Regular cardiac myocyte (primary cell): ENCODE measurements at places on chromosomes 6 and 20. TPM values are rescaled to one million over a fixed set of nuclear protein-coding genes. Genes with fewer than 3 reads are reported as not detected.

Gene FAM229B
- total RNA-seq, result 28.4 and 33.8 TPM in 2 replicates

Gene CST4
- 0.77 and 1.7 TPM in 2 replicates for total RNA-seq

Gene PROCR
- total RNA-seq, result 85.3 and 244 TPM in 2 replicates

Gene AKAP12
- total RNA-seq, result 185 and 198 TPM in 2 replicates

Gene REPS1
- total RNA-seq, result 32.8 and 34.4 TPM in 2 replicates

Gene MAP3K4
- 19.2 and 26.3 TPM in 2 replicates for total RNA-seq

Gene MDFI
- 1.3 and 2.8 TPM in 2 replicates for total RNA-seq

Gene CENPQ
- total RNA-seq, result 7.0 and 12.7 TPM in 2 replicates

Gene HNF4A
- total RNA-seq, result under 0.01 and 0.19 TPM in 2 replicates

Gene BCL2L1
- 83.4 and 88.5 TPM in 2 replicates for total RNA-seq

Gene MSH5
- total RNA-seq, result 4.4 and 5.4 TPM in 2 replicates

Gene PNISR
- 34.1 and 67.7 TPM in 2 replicates for total RNA-seq

Gene C6orf132
- 0.28 and 1.2 TPM in 2 replicates for total RNA-seq

Gene HLA-DRB5
- total RNA-seq, result 0.28 TPM in 1 of 2 replicates, not detected in the other

Gene PPP1R3G
- 1.7 and 8.7 TPM in 2 replicates for total RNA-seq

Gene PDE10A
- total RNA-seq, result 18.4 and 32.4 TPM in 2 replicates

Gene NELFE
- total RNA-seq, result 79.5 and 180 TPM in 2 replicates

Gene OPN5
- total RNA-seq, result not detected in 2 replicates

Gene IL17A
- not detected in 2 replicates for total RNA-seq

Gene TGIF2
- total RNA-seq, result 5.6 and 5.8 TPM in 2 replicates

Gene SCRT2
- not detected in 2 replicates for total RNA-seq

Gene NRSN1
- not detected in 2 replicates for total RNA-seq

Gene LRFN2
- total RNA-seq, result not detected in 2 replicates

Gene TCP11
- total RNA-seq, result 0.19 and 0.56 TPM in 2 replicates

Gene GABRR1
- total RNA-seq, result not detected in 2 replicates

Gene ADGRF5
- 43.1 TPM in 2 replicates for total RNA-seq

Gene CTAGE9
- total RNA-seq, result not detected in 2 replicates

Gene NFATC2
- under 0.01 and 0.19 TPM in 2 replicates for total RNA-seq

Gene RBM24
- total RNA-seq, result 5.6 and 8.2 TPM in 2 replicates

Gene KIF25
- 0.38 and 2.0 TPM in 2 replicates for total RNA-seq

Gene C6orf58
- 0.19 TPM in 1 of 2 replicates, not detected in the other for total RNA-seq

Gene FOXF2
- total RNA-seq, result 0.28 and 0.58 TPM in 2 replicates

Gene CST3
- 143 and 271 TPM in 2 replicates for total RNA-seq

Gene SLC22A3
- total RNA-seq, result 1.7 and 2.3 TPM in 2 replicates

Gene CGA
- total RNA-seq, result 0.28 TPM in 1 of 2 replicates, not detected in the other

Gene PRKN
- total RNA-seq, result 0.58 and 2.8 TPM in 2 replicates

Gene GFRA4
- not detected in 2 replicates for total RNA-seq

Gene FAM162B
- total RNA-seq, result 19.9 and 23.7 TPM in 2 replicates

Gene E2F1
- 2.8 and 16.1 TPM in 2 replicates for total RNA-seq

Gene SLC17A2
- not detected in 2 replicates for total RNA-seq

Gene SULF2
- total RNA-seq, result 3.5 and 19.4 TPM in 2 replicates

Gene LAMA2
- total RNA-seq, result 13.6 and 64.3 TPM in 2 replicates

Gene HLA-DRB1
- total RNA-seq, result 0.58 and 3.7 TPM in 2 replicates
